ENCODE measurements at places on chromosomes 12 and 14.
A peak's percentile ranks its signal among the peaks of the same experiment; 100 is the strongest.

DNA sequence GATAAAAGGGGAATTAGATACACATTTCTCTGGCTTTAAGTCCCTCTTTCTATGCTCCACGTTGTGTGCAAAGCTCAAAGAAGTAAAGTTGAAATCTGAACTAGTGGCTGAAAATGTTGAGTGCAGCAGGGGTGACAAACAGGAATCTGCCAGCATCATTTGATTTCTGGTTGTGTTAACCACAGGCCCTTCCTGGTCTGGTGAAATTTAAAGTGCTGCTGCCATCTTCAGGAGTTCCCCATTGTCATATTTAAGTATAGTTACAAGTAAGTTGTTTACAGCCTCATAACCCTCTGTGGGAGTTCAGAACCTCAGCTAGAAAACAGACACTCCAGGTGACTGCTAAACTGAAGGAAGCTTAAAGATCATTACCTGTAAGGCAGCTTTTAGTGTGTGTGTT, 90.9 kb upstream of the CCDC196 start:
- DNase-seq = no peak

GRCh38 chr14:50095895-50096294, 20.5 kb downstream of the VCPKMT start:
- no peak for DNase-seq

DNA sequence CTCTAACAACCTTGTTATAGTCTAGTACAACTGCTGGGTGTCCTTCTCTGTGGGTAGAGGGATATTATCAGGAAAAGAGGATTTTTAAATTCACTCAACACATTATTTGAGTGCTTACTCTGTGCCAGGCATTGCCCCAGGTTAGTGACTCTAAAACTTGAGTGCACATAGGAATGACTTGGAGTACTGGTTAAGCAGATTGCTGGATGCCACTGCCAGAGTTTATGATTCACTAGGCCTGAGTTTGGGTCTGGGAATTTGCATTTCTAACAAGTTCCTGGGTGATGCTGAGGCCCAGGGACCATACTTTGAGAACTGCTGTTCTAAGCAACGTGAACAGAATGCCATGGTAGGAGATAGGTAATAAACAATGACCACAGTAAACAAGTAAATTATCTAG, 96.6 kb downstream of the CFAP54 start:
- no peak for DNase-seq

GRCh38 chr14:63262446-63262845, 56.3 kb downstream of the GPHB5 start:
- no peak for DNase-seq

DNA sequence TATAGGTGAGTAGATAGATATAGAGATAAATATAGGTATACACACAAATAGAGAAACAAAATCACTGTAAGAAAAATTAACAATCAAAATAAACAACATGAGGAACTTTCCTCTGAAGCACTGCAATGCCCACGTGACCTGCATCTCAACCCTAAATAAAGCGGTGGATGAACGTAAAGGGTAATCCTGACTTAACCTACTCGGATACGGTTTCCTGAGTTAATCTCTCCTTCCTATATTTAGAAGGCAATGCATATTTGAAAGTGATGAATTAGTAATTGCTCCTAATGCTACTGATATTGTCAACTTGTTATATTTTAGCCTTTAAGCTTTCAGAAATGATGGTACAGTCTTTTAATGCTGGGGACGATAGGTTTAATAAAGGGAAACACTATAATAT, 221.4 kb downstream of the ITPR2 start:
- DNase-seq = no peak

DNA sequence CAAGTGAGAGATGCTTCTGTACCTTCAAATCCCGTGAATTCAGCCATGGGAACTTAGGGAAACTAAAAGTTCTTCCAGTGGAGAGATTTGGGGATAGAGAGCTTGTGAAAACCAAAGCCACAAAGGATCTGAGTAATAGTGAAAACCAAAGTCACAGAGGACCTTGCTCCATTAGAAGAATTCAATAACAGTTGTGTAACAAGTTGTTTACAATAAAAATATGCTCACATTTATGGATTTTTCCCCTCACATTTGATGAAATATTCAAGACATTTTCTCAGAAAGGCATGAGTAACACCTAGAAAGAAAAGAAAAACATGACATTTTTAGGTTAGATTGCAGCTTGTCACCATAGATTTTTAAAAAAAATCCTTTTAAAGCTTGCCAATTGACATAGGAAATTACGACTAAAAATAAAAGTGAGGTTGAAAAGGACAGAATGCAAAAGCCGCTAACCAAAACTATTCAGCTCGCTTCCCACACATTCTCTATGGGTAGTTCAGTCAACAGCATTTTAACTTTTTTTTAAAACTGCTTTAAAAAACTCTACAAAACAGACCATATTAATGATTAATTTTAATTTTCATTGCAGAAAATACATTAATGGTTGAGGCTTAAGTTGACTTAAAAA, 113.2 kb downstream of the CAND1 start:
- DNase-seq = no peak

GRCh38 chr12:46177837-46178608, 90.8 kb downstream of the SLC38A1 start:
- DNase-seq = no peak

DNA sequence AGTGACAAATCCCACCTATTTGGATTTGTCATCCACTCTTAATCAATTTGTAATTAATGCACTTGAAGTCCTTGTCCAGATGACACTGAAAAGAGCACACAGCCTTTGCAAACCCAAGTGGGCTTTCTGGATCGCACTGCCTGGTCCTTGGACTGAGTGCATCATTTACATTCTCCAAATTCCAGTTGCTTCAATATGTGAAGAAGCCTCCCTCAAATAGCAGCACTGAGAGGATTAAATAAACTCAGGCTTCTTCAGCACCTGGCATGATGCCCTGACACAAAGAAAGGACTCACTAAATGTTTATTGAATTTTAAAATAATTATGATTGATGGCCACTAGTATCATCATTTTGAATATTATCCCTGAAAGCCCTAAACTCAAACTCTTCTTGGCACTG, 496.5 kb downstream of the VRK1 start:
- no peak for DNase-seq

DNA sequence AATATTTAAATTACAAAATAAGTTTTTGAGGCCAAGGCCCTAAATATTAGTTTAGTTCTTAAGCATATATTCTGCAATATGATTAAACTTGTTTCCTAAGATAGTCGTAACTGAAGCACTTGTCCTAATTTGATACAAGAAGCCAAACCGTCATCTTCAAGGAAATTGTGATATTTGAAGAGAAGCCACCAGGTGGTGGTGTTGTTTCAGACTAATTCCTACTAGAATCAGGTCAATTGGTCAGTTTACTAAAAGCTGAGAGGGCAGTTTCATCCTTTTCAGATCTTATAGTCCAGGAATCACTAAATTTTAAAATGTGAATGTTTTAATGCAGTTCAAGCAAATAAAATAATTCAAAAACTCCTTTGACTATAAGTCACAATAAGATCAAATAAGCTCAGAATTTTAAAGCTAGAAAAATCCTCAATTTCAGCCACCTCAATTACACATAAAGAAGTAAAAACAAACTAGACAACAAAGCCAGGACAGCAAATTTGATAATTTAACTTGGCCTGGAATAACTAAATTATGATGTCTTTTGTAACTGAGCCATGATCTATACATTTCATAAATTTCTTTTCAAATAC, 7.1 kb upstream of the ARL1 start:
- DNase-seq = peak; percentile 76

DNA sequence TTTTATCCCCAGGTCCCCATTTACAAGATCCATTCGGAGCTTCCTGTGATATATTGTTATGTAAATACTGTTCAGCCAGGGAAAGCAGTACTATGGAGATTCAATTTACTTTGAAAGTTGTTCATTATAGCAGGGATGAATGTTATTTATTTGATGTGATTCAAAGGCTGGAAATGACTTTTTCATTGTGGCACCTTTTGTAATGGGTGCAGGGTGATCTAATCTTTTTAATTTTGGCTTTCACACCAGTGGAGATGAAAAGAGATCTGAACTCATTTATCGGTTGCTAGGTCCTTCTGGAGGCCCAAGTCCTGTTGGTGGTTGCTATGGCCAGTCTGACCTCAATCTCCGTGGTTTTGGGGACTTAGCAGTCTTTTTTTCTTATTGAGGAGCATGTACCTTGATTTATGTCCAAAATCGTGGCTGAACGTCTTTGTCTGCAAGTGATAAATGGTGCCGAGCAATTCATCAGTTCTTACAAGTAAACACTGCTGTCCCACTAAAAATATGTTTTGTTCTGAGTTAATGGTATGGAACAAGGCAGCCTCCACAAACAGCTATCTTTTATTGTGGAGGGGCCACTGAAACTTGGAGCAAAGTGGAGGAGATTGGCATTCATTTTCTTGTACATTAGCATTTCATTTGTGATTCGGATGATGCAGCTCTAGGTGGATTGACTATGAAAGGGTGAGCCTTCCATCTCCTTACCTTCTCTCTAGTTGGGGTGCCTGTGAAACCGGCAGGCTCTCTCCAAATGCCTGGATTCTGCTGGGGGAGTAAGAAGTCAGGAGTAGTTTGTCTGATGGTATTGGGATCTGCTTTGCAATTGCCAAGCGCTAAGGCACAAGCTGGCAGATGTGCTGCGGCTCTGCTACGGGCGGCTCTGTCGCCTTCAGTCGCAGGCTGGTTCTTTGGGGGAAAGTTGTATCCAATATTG, 2.0 kb downstream of the RMST start:
- DNase-seq = no peak

GRCh38 chr12:79006306-79006705, 141.7 kb downstream of the SYT1 start:
- DNase-seq = peak; percentile 28
